Cerebellum (tissue), 4 donors: ENCODE measurements at places on chromosomes 2 and 18. TPM values are rescaled to one million over a fixed set of nuclear protein-coding genes. Genes with fewer than 3 reads are reported as not detected.

DNA sequence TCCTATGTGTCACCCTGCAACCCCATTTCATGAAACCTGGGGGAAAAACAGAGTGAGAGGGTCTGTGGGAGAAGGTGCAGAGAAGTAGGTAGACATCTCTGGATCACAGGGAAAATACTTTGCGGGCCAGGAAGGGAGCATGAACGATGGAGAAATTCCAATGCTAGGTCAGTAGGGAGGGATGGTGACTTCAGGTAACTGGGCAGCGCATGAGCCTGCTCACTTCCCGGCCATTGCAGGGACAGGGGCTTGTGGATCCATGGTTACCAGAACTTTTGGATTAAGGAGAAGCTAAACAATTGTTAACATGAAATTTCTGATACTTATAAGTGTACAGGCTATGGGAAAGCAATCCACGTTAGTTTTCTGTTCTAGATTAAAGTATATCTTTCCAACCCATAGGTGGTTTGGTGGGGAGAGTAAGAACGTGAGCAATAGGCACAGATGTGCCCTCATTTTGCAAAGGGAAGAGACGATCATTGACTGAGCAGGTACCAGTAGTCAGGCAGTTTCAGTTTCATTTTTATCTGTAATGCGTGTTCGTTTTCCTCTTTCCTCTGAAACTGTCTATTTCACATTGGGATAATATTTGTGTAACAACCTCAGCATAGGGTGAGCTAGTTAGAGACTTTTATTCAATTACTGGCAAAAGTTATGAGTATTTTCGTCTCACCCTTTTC is 65.0 kb downstream of the NYAP2 start:
- no peak for DNase-seq

- peak; percentile 70 for DNase-seq
Observed at GRCh38 chr18:4264347-4264791, 190.7 kb downstream of the DLGAP1 start.

Gene FAM110C
- 2.9 TPM for total RNA-seq

Gene TSPYL6
- 0.18 TPM for total RNA-seq

- no peak for DNase-seq
Observed at GRCh38 chr18:9719421-9719981, 11.4 kb downstream of the RAB31 start.

- DNase-seq, result no peak
Observed at GRCh38 chr18:10063489-10063888, 149.7 kb downstream of the VAPA start.

GRCh38 chr2:71358931-71359671 is 27.5 kb downstream of the ZNF638 start:
- no peak for DNase-seq

Gene RTP5
- total RNA-seq, result 1.3 TPM

GRCh38 chr2:136530146-136530545 is 235.2 kb upstream of the THSD7B start:
- no peak for DNase-seq

Gene RNF152
- total RNA-seq, result 80.7 TPM

Gene DPP10
- total RNA-seq, result 78.0 TPM

Gene NAB1
- 85.8 TPM for total RNA-seq

Gene C2orf81
- total RNA-seq, result 1.1 TPM

DNA sequence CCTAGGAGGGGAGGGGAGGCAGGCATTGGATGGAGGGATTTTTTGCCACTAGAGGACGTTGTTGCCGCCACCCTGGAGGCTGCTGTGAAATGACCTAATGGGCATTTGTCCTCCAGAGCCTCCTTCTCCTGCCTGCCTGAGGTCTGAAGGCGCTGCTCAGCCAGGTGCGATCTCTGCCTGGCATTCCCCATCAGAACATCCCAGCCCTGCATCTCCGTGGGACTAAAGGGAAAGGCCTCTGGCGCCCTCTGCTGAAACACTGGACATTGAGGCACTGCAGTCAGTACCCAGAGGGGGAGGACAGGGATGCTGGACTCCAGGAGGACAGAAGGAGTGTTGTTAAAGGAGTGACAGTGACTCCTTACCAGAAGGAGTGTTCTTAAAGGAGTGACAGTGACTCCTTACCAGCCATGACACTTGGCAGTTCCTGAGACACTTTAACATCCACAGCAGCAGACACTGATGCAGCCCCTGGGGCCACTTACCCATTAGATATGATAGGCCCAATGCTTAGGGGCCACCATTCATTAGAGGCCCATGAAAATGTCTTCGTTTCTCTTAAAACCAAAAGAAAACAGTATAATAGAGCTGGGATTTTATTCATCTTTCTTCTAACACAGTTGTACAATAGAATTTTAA is 17.0 kb downstream of the THNSL2 start:
- DNase-seq, result peak; percentile 17

DNA sequence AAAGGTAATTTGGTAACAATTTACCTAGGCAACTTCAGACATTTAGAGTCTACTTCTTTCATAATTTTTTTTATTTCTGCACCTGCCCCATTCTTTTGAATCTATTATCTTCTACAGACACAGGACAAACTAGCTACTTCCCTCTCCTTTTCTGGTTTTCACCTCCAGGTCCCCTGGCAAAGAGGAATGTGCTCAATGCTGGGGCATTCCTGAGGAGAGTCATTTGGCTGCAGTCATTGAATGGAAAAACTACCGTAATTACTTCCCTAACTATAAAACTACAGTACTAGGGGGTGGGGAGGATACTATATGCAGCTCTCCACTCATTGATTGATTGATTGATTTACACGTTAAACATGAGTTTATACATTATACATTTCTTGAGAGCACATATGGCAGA is 11.2 kb upstream of the ARHGAP28 start:
- no peak for DNase-seq

Gene WNT6
- total RNA-seq, result not detected

Gene SERPINB13
- not detected for total RNA-seq

Gene CHST9
- total RNA-seq, result 6.8 TPM

GRCh38 chr2:95001051-95001562 is 24.4 kb upstream of the MAL start:
- no peak for DNase-seq

- DNase-seq, result no peak
Observed at GRCh38 chr2:155377931-155378444, 679.5 kb downstream of the KCNJ3 start.

Gene PDE6D
- total RNA-seq, result 30.8 TPM

GRCh38 chr2:59232394-59233165 is 991.5 kb upstream of the FANCL start:
- DNase-seq, result no peak

DNA sequence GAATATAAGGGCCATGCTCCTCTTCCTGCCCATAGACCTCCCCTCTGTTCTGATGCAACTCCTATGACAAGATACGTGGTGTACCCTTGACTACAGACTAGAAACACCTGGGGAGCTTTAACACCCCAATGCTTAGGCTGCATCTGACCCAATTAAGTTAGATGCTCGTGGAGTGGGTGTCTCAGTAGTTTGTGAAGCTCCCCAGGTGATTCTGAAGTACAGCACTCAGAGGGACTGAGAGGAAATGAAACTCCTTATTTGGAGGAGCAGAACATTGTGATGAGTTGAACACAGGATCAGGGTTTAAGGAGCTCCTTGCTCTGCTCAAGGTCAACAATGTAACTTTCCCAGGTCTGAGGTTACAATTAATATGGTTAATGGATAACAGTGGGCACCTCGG is 80.3 kb upstream of the TTC39C start:
- DNase-seq, result no peak

Gene ARHGAP25
- 0.82 TPM for total RNA-seq

DNA sequence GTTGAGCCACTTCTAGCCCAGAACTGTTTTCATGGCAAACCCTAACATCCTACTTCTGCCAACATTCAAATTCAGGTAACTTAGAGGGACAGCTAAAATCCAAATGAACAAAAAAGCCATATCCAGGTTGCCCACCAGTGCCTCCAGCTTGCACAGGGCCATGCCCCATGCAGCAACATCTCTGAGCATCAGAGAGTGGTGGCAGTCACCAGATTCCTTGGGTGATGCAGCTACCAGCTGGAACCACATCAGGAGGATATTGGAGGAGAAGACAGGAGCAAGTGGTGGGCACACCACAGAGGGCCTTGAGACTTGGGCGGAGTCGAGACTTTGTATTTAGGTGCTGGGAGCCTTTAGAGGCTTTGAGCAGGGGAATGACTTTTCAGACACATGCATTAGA is 50.5 kb downstream of the SDC1 start:
- no peak for DNase-seq

DNA sequence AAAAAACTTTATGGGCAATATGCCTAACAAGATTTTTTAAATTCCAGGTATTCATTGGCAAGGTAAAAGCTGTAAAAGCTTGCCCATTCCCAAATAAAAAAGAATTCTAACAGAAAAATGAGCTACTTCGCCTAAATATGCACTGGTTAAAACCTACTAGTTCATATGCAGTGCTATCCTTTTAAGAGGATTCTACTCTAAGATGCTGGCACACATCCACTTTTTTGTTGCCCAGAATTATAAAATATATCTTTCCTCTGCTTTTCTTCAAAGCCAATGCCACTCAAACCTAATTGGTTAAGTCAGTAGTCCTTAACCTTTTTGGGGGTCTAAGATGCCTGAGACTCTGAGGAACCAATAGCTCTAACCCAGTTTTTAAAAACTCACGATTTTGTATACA is 3.2 kb downstream of the XPO1 start:
- no peak for DNase-seq

DNA sequence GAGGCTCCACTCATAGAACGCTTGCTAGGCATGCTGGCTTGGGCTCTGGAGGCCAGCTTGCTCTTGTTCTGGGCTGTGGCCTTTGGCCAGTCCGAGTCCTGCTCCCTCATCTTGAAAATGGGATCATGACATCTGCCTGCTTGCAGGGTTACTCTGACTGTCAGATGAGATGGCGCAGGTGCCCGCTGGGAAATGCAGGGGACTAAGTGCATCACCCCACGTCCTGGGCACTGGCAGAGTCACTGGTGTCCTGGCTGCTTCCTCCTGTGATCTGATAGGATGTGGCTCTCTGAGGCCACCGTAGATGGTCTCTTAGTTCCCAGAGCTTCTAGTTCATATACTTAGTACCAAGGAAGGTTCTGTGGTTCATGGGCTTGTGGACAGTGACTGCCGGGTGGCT is 18.5 kb downstream of the LDLRAD4 start:
- no peak for DNase-seq

Gene WDR33
- total RNA-seq, result 116 TPM

DNA sequence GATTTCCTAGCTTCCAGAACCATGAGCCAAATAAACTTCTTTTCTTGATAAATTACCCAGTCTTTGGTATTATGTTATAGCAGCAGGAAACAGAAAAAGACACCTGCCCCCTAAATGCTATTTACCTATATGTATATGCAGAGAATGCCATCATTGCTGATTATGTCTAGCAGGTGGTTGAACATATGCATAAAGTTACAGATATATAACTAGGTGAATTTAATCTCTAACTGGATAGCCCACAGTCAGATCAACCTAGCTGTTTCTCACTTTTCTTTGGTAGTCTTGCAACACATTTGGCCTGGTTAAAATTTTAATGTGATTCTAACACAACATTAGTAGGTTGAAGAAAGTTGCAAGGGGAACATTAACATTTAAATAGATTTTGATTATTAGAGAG is 7.1 kb upstream of the CERS6 start:
- DNase-seq, result no peak

DNA sequence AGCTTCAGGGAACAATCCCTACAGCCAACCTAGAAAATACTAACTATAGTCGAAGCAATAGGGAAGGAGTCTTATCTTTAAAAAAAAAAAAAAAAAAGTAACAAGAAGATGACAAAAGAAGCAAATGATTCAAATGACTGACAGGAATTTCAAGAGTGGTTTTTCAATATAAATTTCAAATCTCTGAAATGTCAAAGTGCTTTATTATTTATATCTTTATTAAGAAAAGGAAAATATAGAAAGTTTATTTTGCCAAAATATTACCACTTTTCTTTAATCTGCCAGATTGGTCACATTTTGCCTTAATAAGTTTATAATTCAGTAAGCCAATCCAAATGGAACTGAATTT is 63.5 kb upstream of the HNRNPA3 start:
- no peak for DNase-seq

GRCh38 chr2:238970553-238971081 is 122.7 kb downstream of the TWIST2 start:
- peak; percentile 37 for DNase-seq

GRCh38 chr2:25821225-25822056 is 56.8 kb downstream of the ASXL2 start:
- DNase-seq, result no peak

- DNase-seq, result no peak
Observed at GRCh38 chr2:134336352-134336751, 82.5 kb downstream of the MGAT5 start.

DNA sequence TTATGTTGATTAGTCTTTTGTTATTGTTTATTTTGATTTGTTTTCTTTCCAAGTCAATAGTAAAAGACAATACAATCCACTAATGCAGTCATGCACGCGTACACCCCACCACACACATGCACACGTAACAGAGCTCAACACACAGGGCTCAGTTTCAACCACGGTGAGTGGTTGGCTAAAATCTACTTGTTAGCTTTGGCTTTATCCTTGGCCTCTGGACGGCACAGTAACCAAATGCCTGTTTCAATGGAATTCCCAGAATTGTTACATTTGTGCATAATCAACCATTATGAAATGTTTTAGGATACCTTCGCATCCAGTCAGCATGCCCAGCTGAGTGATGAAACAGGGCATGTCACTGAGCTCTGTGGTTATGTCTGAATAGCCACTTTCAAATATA is 53.2 kb downstream of the NYAP2 start:
- DNase-seq, result no peak
